ENCODE measurements at places on chromosomes 16 and 17. TPM values are rescaled to one million over a fixed set of nuclear protein-coding genes. Genes with fewer than 3 reads are reported as not detected.

The AIPL1 gene
- 0.22 TPM for total RNA-seq

The SMIM22 gene
- total RNA-seq: not detected

The KIAA0513 gene
- total RNA-seq: 39.8 TPM

The PTGES3L gene
- total RNA-seq: 1.5 TPM

The CTRB1 gene
- total RNA-seq: not detected

Data from spinal cord (tissue), 10 donors.